CMK (cell line): ENCODE measurements at places on chromosomes 1 and 21.

DNA sequence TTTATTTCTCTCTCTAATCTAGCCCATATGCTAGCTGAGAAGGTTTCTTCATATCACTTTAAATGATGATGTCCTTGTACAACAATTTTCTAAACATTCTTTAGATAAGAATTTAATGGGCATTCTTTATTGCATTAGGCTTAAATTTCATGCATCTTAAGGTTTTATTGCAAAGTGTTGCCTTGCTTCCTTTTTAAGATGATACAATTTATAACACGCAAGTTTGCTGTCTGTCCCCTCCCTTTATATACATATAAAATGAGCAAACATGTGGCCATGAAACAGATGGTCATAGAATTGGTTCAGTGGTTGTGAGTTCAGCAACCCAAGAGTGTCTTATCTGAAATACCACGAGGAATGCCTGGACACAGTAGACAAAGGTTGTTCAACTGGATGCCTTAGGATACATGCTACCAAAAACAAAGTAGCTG lies 12.1 kb downstream of the NBPF3 start:
- peak; percentile 30 for DNase-seq

DNA sequence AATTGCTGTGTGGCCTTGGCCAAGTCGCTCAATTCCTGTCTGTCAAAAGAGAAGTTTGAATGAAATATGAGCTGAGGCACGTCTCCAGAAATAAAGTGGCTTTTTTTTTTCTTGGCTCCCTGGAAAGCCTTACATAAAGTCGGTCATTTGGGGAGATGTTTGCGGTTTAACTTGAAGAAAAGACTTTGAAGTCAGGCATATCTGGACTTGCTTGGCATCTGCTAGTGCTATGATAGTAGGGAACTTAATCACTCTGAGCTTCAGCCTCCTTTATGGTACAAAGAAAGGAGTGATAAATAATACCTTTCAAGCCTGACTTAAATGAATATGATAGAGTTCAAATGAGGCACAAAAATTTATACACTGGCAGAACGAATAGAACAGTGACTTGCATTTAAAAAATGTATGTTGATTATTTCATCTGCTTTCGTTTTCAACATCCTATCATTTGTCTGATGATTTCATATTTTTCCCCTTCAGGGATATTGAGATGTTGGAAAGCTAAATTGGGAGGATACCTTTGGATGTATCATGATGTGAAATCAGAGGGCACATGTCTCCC lies 60.2 kb downstream of the FASLG start:
- no peak for DNase-seq

DNA sequence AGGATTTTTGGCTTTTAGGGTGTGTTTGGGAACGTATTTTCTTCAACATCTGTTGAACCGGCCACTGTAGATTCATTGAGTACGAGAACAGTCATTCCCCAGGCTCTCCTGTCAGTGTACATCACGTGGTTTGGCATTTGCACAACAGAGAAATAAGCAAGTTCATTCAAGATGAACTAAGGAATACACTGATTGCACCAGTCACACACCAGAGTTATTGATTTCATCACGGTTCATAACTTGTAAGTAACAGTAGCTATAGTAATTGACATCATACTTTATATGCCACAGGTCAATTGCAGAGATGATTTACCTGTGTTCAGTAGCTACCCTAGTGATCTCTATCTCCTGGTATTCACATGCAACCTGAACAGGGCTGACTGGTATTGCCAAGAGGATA lies 90.7 kb upstream of the ETS2 start:
- no peak for DNase-seq

GRCh38 chr1:234402939-234403338 lies 29.7 kb downstream of the COA6 start:
- DNase-seq: no peak

GRCh38 chr1:112446411-112446810 lies 50.4 kb downstream of the CTTNBP2NL start:
- DNase-seq: no peak

- peak; percentile 35 for DNase-seq
Measured at GRCh38 chr1:226938903-226939437, 1.1 kb upstream of the COQ8A start.

GRCh38 chr1:221118176-221118937 lies 239.1 kb downstream of the HLX start:
- no peak for DNase-seq

- no peak for DNase-seq
Measured at GRCh38 chr1:27522432-27523336, 32.7 kb upstream of the WASF2 start.

DNA sequence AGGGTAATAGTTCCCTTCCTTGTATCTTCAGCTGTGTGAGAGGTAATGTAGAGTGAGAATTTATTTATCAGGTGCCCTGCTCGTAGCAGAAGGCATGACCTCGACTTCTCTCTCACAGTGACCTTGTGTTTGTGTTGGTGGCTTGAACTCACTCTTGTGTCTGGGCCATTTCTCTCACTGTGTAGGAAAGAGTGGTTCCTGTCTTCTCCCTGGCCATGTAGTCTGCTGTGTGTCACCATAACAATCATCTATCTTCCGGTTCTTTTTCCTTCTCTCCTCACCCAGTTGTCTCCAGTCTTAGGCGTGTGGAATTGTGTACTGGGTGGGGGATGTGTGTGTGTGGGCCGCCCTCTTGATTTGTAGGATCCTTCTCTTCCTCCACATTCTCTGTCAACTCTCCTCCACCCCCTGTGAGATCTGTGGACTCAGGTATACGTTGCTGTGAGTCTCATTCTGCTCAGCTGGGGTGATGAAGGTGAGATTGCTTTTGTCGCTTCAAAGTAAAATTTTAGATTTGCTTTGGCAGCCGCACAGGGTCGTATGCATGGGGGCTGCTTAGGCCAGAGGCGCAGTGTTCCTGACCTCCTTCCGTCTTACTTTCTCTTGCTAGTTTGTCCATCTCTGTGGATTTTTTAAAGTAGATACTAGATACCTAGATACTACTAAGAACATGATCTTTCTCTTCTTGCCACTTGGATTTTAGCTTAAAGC lies 31.6 kb downstream of the MAPKAPK2 start:
- no peak for DNase-seq

- no peak for DNase-seq
Measured at GRCh38 chr1:21241771-21242581, 48.3 kb downstream of the ECE1 start.

GRCh38 chr1:86156566-86157455 lies at the start of gene COL24A1:
COL24A1 (minus strand) TSS chr1:86156772; CDS start chr1:86156396, 376 bp downstream.
- DNase-seq: no peak
